ENCODE measurements at places on chromosomes 4 and X.

GRCh38 chr4:36712013-36712412, 430.6 kb downstream of the DTHD1 start:
- DNase-seq: peak; percentile 54

GRCh38 chr4:130099105-130099504, 1003.2 kb downstream of the C4orf33 start:
- no peak for DNase-seq

DNA sequence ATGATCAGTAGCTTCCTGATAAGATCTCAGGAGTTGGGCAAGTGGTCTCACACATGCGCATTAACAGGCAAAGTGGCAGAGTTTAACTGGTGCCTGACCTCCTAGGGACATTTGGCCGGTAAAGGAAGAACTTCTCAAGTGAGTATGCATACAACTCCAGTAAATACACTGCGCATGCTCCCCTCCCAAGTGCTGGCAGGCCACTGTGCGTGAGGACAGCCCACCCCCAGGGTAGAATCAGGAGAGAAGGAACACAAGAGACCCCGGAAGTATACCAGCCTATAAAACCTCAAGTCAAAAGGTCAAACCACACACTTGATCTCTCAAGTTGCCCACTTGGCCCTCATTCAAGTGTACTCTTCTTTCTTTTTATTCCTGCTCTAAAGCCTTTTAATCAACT, 225.5 kb upstream of the ANKRD50 start:
- DNase-seq: no peak

DNA sequence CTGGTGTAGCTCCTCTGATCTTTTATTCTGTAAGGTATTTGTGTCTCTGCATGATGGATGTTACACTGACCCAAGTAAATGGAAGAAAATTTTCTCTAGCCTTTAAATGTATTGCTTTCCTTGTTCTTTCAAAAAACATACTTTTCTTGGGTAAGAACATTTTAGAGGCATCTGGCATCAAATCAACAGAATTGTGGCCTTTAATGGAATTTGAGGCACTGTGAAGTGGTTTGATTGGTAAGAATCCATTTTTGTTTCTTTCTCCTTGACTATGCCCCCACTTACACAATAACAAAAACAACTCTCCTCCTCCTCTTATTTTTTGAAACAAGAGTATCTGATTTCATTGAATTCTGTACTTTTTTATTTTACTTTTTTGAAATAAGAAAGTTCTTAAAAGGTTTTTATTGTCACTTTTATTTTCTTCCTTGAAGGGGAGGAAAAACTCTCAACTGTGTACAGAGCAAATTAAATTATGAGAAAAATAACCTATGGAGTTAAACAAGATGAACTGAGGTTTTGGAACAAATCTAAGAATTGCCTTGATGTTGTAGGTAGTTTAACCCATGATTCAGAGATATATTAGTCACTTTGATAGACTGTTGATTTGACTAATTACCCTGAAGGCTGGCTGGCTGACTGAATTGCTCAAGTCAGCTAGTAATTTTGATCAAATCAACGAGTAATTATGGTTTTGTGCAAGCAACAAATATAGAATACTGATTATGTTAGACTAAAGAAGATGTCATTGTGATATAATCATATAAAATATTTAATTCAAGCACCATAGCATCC, 146.4 kb downstream of the FHIP1A start:
- no peak for DNase-seq

GRCh38 chr4:189802884-189803283, 137.8 kb upstream of the FRG1 start:
- DNase-seq: no peak

DNA sequence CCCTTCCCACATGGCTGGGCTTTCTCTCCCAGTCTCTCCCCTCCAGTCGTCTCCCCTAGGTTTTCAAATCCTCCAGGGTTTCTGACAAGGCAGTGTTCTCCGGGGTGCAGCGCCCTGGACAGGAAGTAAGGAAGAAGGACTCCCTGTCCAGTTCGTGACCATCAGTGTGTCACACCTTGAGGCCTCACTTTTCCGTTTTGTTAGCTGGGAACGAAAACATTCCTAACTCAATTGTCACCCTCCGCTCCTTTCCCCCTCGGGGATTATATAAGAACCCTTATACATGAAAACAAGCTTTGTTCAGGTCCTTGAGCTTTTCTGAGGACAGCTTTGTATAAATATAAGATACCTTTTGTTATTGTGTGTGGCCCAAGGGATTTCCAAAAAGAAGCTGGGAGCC, 92.1 kb downstream of the KDR start:
- DNase-seq: no peak

DNA sequence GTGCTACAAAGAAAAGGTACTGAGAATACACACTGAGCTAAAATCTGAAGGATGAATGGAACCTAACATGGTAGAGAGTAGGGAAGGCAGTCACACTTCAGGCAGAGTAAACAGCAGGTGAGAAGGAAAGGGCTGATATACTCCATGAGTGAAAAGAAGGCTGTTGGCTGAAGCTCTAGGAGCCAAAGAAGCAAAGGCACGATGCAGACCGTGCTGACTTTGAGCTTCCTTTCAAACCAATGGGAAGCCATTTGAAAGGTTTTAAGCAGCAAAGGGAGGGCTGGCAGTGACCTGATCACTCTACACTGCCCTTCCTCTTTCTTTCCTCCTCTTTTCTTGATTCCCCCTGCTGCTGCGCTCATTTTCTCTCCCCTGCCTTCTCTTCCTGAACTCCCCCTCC, 66.4 kb downstream of the TMEM154 start:
- no peak for DNase-seq

DNA sequence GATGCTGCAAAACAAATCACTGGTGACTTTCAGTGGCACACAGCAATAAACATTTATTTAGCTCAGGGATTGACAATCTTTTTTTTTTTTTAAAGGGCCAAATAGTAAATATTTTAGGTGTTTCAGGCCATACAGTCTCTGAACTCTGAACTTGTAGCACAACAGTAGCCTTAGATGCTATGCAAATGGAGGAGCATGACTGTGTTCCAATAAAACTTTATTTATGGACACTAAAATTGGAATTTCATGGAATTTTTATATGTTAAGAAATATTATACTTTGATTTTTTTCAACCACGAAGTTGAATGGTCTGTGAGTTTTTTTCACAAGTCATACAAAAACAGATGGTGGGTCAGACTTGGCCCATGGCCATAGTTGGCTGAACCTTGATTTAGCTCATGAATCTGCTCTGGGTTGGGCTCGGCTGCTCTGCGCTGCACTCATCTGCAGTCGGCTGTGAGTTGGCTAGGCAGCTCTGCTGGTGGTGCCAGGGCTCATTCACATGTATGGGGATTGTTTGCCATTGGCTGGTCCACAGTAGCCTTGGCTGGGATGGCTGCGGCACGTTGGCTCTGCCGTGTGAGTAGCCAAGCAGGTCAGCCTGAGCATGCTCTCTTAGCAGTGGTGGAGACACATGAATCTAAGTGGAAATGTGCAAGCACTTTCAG, 231.7 kb upstream of the PGRMC2 start:
- DNase-seq: no peak

- DNase-seq: no peak
Measured at GRCh38 chrX:1462596-1463251, 10.0 kb upstream of the ASMTL start.

- DNase-seq: no peak
Measured at GRCh38 chr4:17577665-17578481, 875 bp downstream of the LAP3 start.

DNA sequence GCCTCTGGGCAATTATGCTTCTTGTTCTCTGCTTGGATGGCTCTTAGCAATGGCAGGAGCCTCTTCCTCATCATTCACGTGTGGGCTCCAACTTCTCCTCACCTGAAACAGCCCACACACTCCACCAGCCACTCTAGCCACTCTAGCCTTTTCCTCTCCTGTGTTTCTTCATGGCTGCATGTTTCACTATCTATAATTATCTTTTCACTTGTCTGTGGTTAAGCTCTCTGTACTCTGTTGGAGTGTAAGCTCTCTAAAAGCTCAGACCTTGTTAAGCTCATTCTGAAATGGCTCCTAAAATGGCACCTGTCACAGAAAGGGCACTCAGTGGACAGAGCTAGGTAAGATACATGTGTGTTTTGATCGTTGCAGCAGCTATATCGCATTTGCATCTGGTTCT, 80.0 kb downstream of the SH3KBP1 start:
- DNase-seq: no peak

DNA sequence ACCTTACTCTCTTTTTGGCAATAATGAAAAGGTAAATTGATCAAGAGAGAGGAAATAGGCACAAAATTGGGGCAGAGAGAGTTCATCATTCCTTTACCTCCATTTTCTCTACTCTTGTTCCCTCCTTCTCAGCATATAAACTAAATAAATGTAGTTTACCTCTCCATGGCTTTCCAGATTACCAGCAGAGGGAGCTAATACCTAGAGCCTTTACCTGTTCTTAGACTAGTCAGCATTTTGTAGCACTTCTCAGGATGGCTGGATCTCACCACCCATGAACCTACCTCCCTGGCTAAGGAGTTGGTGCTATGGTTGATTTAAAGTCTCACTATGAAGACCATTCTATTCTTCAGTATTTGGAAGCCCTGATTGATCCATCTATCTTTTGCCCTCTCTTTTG, 15.7 kb downstream of the OFD1 start:
- DNase-seq: no peak

GRCh38 chrX:130144509-130144908, 21.1 kb downstream of the AIFM1 start:
- no peak for DNase-seq

DNA sequence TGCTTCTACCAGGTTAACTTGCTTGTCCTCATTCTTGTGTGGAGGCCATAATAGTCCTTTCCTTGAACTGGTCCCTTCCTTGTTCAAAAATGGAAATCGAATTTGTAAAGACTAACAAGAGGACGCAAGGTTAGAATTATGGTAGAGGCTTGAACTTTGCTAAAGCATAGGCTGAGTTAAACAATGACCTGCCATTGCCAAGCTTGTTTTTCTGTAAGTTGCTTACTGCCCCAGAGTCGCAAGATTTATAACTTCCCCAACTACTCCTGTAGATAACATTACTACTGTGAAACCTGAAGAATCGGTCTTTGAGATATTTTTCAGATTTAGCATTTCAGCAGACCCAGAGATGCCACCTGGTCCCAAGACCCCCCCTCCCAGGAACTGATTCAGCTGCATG, 45.3 kb downstream of the RAB33B start:
- DNase-seq: no peak
